AML-193 (cell line): ENCODE measurements at places on chromosomes 2 and 18.
A peak's percentile ranks its signal among the peaks of the same experiment; 100 is the strongest.

- no peak for DNase-seq
These were observed 173.2 kb downstream of the SOCS6 start for GRCh38 chr18:70462078-70462439.

DNA sequence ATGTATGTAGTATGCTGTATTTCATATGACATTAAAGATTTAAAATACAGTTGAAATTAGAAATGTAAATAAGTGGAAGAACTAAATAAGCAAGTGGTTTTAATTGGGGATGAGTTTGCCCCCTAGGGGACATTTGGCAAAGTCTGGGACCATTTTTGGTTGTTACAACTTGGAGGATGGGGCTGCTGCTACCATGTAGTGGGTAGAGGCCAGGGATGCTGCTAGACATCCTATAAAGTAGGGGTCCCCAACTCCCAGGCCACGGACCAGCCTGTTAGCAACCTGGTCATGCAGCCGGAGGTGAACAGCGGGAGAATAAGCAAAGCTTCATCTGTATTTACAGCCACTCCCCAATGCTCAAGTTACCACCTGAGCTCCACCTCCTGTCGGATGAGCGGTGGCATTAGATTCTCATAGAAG is 27.9 kb upstream of the ASNSD1 start:
- peak; percentile 25 for DNase-seq

GRCh38 chr2:184589261-184589660 is 9.1 kb upstream of the ZNF804A start:
- no peak for DNase-seq

GRCh38 chr2:43005245-43005974 is 213.0 kb upstream of the HAAO start:
- DNase-seq, result no peak

GRCh38 chr2:14826518-14826917 is 194.0 kb downstream of the LRATD1 start:
- no peak for DNase-seq

GRCh38 chr2:186328838-186329237 is 157.2 kb upstream of the ZC3H15 start:
- DNase-seq, result no peak

DNA sequence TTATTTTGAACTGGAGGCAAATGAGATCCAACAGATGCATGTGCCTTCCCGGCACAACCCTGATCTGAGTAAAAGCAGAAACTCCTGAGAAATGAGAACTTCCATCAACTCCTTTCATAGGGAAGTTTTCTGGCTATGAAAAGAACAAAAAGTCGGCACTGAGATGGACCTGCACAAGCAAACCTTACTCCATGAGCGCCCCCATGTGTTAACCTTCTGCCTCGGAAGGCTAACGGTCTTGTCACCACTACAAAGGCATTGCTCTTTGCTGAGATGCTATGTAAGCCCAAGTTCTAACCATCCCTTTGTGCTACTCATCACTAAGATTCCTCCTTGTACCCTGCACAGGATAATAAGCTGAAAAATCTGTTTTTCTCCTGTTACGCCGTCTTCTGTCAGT is 57.3 kb upstream of the SULT1C3 start:
- DNase-seq, result peak; percentile 6

DNA sequence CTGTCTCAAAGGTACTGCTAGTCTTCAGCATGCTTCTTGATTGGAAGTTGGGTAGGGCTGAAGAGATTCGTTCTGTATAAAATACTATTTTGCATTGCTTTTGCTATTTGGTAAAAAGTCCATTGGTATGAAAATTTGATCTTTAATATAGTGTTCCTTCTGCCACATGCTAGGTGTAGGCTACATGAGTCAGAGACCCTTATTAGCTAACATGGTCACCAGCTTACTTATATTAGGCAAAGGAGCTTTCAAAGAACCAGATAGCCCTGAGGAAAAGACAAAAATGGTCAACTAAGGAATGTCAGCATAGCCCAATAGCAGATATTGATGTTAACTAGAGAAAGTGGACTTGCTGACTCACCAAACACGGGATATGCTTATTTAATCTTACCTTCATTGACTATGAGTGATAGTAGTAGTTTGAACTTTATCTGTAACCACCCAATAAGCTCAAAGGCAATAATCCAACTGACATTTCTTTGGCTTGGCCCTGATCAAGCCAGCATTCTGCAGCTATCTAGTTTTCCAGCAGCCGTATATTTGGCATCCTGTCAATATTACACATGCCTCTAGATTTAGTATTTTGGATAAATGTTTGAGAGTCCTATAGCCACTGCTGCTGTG is 110.0 kb downstream of the TPGS2 start:
- DNase-seq, result no peak

DNA sequence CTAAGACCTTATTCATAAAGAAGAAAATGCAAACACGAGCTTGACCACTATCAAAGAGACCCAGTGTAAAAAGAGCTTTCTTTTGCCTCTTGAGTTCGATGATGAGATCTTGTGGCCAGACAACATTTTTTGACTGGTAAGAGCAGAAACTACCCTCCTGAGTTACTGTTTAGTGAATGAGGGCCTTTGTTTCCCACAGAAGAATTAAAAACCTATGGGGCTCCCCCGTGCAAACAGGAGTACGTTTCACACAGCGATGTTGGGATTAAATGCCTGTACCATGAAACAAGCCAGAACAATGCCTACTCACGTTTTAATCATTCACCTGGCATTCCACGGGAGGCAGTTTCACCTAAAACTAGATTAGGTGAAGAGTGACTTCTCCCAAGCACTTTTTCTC is 36.0 kb downstream of the MYCN start:
- no peak for DNase-seq
